CD4-positive, alpha-beta T cell treated with Interleukin-2 at 100 ng/mL for 4 hours (primary cell): ENCODE measurements at places on chromosomes 12 and 14.
A peak's percentile ranks its signal among the peaks of the same experiment; 100 is the strongest.

DNA sequence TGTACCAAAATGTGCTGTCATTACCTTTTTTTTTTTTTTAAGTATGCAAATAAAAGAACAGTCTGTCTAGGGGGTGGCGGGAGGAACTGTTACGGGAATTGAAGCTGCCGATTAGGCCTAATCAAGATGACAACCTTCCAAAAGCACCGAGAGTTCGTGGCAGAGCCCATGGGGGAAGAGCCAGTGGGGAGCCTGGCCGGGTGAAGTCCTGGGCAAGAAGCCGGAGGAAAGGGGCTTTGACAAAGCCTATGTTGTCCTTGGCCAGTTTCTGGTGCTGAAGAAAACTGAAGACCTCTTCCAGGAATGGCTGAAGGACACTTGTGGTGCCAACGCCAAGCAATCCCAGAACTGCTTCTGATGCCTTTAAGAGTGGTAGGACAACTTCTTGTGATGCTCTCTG is 42.6 kb downstream of the ACTN1 start:
- no peak for DNase-seq

GRCh38 chr14:74954947-74955228 is 509 bp downstream of the PGF start:
- DNase-seq, result no peak

- no peak for DNase-seq
Measured at GRCh38 chr12:129481921-129482320, 421.9 kb downstream of the TMEM132D start.

- DNase-seq, result no peak
Measured at GRCh38 chr14:64706593-64707193, 2.5 kb downstream of the PLEKHG3 start.

- DNase-seq, result no peak
Measured at GRCh38 chr12:70005864-70006618, 181.0 kb downstream of the MYRFL start.

- no peak for DNase-seq
Measured at GRCh38 chr14:39843881-39844280, 411.6 kb upstream of the FBXO33 start.

- DNase-seq, result no peak
Measured at GRCh38 chr14:76163668-76164363, 12.1 kb downstream of the GPATCH2L start.

- no peak for DNase-seq
Measured at GRCh38 chr12:77102691-77103090, 37.3 kb upstream of the E2F7 start.

DNA sequence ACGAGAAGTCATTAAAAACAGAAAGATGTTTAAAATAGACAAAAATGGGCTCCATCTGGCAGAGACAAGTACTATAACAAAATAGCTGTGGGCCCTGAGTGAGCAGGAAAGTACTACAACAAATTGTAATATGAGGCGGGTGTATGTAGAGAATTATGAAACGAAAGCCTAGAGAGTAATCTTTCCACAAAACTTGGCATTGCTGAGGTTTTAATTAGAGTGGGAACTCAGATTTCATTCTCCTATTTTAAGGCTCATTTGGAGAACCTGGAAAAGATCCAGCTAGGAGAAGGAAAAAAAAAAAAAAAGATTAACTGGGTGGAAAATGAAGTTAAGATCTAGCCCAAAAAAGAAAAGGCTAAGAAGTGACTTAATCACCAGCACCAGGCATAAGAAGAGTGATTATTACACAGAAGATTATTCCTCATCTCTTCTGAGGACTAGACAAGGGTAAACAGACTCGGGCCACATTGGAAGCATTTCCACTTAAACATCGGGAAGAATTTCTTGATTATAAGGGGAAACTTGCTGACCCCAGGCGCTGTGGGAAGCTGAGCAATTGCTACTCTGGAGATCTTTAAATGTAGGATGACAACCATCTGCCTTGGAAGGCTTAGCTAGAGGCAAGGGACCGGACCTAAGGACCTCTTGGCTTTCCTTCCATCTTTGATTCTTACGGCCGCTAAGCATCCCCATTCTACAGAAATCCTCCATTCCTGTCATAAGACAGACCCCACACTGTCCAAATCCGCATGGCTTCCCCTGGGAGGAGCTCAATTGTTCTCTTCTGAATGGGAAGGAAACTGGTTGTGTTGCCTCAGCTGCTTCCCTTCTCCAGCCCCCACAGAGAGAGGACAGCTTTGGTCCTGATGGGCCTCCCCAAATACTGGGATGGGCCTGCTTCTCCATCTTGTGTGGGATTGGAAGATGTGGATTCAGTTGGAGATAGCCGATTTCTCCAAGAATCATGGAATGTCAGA is 40.6 kb downstream of the IGF1 start:
- DNase-seq, result no peak

DNA sequence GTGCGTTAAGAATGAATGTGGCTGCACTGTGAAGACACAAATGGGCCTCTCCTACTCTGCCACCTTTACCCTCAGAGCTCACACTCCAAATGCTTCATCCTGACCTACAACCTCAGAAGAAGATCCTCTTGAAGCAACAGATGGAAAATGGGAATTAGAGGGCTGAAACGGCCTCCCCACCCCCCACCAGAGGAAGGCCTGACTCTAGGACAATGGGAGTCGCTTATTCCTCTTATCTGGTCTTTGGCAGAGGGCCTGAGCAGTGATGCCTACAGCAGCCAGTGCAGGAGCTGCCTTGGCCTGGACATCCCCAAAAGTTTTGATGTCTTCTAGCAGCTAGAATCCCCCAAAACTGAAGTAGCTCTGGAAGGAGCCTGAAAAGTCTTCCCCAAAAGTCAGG is 29.2 kb downstream of the BTBD7 start:
- DNase-seq, result no peak

GRCh38 chr14:105204931-105205672 is 24.0 kb upstream of the NUDT14 start:
- no peak for DNase-seq

- DNase-seq, result no peak
Measured at GRCh38 chr12:93722835-93723567, 45.8 kb downstream of the CRADD start.

DNA sequence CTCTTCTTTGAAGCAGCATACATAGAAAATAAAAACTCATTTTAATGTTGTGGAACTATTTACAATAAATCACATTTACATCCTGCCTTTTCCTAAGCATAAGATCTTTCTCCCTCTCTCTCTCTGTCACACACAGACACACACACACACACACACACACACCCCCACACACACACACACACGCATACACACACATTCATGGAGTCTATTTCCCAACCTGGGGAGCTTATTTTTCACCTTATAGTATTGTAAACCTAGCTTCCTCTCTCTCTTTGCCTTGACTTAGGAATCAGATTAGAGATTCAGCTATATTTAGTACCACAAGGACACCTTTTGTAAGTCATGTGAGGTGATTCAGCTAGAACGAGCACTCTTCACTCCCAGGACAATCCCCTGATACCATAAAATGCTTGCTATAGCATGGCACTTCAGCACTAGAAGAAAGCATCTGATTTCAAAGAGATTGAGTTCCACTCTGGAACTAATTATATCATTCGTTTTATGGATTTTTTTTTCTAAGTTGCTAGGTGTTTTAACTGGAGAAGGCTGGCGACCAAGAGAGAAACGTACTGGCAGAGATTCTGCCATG is 23.6 kb downstream of the TMEM30B start:
- DNase-seq, result no peak

GRCh38 chr14:21248739-21249411 is 20.4 kb downstream of the HNRNPC start:
- no peak for DNase-seq

- no peak for DNase-seq
Measured at GRCh38 chr12:131140069-131140435, 186.3 kb downstream of the ADGRD1 start.

- no peak for DNase-seq
Measured at GRCh38 chr14:52061890-52062289, 7.0 kb downstream of the NID2 start.

DNA sequence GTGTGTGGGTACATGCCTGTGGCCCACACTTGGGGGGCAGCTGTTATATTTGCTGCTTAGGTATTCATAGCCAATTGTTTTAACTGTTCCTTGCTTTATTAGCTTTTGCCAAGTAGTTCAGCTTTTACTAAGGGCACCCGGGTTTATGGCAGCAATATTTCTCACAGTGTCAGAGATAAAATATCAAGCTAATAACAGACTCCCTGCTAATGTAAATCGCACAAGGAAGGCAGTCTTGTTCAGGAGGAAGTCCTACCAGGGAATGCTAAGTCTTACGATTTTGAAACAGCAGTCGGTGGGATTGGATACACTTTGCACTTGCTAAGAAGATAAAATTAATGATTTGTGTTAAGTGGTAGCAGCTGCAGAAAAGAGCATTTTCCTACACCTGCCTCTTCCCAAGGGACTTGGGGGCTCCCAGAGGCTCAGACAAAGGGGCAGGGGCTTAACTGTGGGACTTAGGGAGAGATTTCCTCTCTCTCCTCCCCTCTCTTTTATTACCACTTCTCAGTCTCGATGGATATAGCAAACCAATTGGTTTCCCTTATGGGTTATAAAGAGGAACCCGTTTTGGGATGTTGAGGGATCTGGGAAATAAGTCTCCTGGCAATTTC is 175.1 kb downstream of the NRXN3 start:
- no peak for DNase-seq

GRCh38 chr12:69821032-69821455 is 4.0 kb upstream of the MYRFL start:
- no peak for DNase-seq

- no peak for DNase-seq
Measured at GRCh38 chr12:118061873-118062843, 1.2 kb upstream of the WSB2 start.

GRCh38 chr14:98593361-98593761 is 678.6 kb downstream of the BCL11B start:
- no peak for DNase-seq

- no peak for DNase-seq
Measured at GRCh38 chr12:116878567-116879508, 2.4 kb downstream of the HRK start.

DNA sequence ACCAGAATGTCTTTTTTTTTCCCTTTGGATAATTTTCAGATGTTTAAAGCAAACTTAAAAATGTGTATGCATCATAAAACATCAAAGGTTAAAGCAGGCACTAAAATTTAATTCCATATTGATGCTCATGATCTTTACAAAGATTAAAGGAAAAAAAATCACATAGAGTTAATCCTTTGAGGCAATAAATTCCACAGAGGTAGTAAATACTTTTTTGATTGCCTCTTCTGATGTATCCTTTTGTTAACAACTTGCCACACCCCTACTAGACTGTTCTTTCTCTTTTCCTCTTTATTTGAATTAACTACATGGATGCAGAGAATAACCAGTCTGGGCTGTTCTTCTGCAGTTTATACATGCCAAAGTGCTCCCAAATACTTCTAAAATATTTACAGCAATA is 45.2 kb upstream of the KCNJ8 start:
- DNase-seq, result no peak

DNA sequence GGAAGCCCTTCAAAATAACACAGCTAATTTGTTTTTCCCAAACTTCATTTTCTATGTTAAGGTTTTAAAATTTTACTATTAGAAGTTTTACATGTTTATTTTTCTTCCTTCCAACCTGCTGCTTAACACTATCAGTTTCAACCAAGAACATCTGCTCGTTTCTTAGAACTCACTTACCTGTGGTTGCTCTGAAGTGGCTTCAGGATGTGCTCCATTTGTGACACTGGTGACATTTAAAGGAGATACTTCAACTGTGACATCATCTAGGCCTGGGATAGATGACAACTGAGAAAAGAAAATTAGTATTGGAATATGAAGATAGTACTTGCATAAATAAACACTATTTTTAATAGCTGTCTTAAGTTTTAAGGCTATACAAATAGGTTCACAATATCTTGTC is 17.9 kb downstream of the WASHC3 start:
- DNase-seq, result peak; percentile 65

- DNase-seq, result no peak
Measured at GRCh38 chr14:22552827-22553076, 36.3 kb downstream of the DAD1 start.

GRCh38 chr14:20302042-20302755 is 3.6 kb downstream of the TTC5 start:
- no peak for DNase-seq

DNA sequence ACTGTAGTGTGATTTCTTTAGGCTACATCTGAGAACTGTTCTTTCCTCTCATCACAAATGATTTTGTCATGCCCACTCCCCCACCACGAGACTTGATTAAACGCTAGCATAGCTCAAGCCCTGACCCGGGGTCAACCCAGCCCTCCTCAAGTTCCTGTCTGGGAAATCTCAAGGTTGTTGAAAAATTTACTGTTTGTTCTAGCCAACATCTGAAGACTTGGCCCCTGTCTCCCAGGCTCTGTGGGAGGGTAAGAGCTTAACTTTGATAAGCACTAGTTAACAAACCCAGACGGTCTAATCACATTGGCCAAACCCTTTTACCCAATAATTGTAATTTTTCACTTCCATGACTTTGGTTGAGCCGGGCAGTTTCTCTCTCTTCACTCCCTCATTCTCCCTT is 86.2 kb upstream of the AMIGO2 start:
- DNase-seq, result no peak

DNA sequence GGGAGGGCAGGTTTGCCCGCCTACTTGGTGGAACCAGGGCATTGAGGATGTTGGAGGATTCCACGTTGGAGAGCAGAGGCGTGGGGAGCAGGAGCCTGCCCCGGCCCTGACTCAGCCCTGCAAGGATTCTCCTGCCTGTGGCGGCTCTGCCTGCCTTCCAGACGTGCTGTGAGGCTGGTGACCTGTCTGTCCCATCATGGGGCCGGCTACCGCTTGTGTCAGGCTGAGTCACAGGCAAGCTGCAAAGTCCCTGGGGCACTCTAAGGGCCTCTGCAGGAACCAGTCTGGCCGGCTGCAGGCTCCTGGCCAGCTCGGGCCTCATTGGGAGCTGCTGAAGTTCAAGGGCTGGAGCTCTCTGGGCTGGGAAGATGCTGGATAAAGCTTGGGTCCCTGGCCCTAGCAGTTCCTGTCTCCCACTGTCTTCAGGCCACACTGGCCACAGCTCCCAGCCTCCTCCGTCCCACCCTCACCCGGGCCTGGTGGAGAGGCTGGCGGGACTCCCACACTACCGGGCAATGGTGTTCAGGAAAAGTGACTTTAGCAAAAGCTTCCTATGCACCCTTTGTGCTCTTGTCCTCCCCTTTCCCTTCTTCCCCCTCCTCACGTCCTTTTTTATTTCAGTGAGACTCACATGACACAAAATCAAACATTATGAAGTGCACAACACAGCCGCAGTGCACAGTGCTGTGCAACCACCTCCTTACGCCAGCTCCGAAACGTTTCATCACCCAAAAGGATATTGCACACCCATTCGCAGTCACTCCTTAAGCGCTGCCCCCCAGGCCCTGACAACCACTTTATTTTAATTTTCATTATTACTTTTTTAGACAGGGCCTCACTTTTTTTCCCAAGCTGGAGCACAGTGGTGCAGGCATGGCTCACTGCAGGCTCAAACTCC is 22.0 kb upstream of the ULK1 start:
- no peak for DNase-seq

- DNase-seq, result no peak
Measured at GRCh38 chr12:13049816-13050215, 5.6 kb downstream of the FAM234B start.

GRCh38 chr14:105600939-105601359 is 74.6 kb downstream of the TMEM121 start:
- DNase-seq, result no peak

- DNase-seq, result no peak
Measured at GRCh38 chr12:124550123-124551089, 17.0 kb downstream of the NCOR2 start.
